Activated CD4-positive, alpha-beta memory T cell treated with anti-CD3 and anti-CD28 coated beads for 36 hours (primary cell): ENCODE measurements at places on chromosomes 5 and 9.

DNA sequence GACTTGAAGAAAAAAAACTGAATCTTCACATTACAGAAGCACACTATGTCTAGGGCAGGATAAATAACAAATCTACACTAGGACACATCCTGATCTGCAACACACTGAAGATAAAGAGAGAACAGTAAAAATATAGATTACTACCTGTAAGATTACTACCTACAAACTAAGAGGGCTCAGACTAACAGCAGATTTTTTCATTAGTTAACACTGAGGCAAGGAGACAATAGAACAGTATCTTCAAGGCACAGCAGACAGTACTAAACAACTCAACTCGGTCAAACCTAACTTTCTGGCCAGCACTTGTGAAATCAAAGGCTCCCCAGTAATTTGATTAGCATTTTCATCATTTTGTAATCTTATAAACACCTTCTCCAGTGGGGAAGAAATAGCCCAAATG lies 46.5 kb downstream of the TEX10 start:
- DNase-seq = no peak

- no peak for DNase-seq
Observed at GRCh38 chr9:117656002-117656401, 48.2 kb upstream of the TLR4 start.

- DNase-seq = no peak
Observed at GRCh38 chr5:32311404-32312196, 1.1 kb downstream of the MTMR12 start.

DNA sequence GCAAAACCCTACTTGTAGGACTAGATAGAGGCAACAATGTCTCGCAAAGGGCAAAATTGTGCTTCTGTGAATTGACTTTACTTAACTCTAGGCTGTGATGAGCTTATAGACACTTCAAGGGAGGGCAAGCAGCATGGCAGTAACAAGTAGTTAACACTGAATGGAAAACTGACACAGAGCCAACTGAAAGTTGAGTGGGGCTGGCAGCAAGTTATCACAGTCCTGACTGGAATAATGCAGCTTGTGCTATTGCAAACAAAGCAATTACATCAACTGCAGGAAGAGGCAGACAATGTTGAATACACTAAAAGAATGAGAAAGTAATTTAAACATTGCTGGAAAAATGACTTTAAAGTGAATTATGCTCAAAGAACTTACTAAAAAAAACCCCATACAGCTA lies 62.2 kb downstream of the RNF38 start:
- no peak for DNase-seq

GRCh38 chr9:2414465-2414864 lies 207.1 kb upstream of the VLDLR start:
- no peak for DNase-seq

GRCh38 chr5:131019601-131020315 lies 145.3 kb downstream of the HINT1 start:
- DNase-seq = no peak

DNA sequence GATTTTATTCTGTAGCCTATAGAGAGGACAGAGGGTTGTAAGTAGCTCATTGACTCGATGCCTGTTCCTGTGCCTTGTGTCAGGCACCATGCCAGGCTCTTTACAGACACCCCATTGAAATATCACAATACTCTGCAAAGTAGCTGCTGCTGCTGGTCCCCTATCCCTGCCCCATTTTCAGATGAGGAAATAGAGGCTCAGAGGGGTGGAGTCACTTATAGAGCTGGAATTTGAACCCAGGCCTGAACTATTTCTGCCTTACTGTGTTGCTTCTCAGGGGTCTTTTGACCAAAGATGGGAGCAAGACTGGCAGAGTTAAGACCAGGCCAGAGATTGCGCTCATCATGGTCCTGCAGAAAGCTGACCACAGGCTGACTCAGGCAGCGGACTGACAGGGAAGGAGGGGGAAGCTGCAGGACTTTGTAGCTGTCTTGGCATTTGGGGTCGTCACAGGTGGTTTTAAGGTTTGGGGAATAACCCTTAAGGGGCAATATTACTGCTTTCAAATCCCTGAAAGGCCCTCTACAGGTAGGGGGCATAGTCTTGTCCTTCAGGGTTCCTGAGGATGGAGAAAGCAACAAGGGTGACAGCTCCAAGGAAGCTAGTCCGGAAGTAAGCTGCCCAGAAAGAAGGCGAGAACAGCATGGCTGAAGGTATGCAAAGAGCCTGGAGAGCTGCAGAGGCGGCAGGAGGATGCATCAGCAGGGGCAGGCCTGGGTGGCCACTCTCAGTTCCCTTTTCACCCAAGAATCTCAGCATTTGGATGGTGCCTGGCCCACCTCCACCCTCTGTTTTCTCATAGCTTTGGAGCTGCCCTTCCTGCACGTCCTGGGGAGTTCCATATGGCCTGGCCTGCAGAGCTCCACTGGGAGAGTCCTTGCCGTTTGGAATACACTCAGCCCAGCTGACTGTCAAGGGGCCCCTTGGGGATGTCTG lies 18.3 kb upstream of the NDST1 start:
- no peak for DNase-seq
